ENCODE measurements at places on chromosomes 6 and 20. TPM values are rescaled to one million over a fixed set of nuclear protein-coding genes. Genes with fewer than 3 reads are reported as not detected.

The C6orf118 gene
- 0.28 TPM for total RNA-seq

The OR2H1 gene
- not detected for total RNA-seq

The CST9 gene
- not detected for total RNA-seq

The SPATA25 gene
- 0.70 TPM for total RNA-seq

The GNAS-AS1 gene
- total RNA-seq = not detected
